ENCODE measurements at places on chromosomes 2 and 18.

DNA sequence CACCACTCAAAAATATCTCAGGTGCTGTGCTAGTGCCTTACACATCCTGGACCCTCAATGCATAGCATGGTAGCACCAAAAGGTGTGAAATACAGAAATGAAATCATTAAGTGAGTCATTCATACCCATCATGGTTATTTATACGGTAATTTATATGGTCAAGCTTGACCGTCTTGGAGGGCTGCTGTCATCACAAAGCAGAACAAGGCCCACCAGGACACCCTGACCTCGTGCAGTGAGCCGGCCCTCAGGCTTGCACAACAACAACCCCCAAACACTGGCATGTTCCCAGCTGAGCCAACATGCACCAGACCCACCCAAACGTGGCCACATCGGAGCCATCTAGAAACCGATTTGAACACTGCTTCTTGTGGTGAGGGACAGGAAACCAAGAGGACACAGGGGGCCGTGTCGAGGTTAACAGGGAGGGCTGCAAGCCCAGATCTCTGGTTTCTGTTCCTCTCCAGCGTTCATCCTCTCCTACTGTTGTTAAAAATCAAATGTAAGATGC is 378.5 kb upstream of the ID2 start:
- peak; percentile 53 for DNase-seq

- peak; percentile 41 for DNase-seq
These were observed 99.5 kb downstream of the RBMS1 start for GRCh38 chr2:160394153-160394552.

DNA sequence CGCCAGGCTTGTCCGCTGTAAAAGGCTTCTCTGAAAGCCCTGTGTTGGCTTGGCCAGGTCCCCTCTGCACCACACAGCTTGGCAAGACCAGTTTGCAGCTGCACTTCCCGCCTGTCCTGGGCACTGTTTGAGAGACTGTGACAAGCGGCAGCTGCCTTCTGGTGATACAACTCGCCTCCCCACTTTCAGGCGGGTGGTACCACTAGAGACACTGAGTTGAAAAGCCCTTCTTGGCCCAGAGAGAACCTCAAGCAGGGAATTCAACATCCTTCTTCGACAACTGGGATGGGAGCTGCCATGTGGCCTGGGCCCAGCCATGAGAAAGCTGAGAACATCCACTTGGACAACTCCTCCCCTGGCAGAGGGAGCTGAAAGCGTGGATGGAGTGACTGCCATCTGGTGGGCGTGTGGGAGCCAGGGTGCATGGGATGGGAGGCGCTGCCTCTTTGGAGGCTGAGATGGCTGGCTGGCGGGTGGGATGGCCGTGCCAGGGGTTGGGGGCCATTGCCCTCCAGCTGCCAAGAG is 125.5 kb upstream of the REV1 start:
- no peak for DNase-seq

GRCh38 chr18:13136904-13137669 is 81.5 kb upstream of the LDLRAD4 start:
- peak; percentile 50 for DNase-seq

DNA sequence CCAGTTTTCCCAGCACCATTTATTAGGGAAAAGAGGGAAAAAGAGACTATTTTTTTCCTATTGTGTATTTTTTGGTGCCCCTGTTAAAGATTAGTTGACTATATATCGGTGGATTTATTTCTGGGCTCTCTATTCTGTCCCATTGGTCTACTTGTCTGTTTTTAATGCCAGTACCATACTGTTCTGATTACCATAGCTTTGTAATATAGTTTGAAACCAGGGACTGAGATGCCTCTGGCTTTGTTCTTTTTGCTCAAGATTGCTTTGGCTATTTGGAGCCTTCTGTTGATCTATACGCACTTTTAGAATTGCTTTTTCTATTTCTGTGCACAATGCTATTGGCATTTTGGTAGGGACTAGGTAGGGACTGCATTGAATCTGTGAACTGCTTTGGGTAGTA is 151.7 kb downstream of the ADCYAP1 start:
- DNase-seq: no peak

GRCh38 chr2:120423167-120423943 is 77.4 kb downstream of the INHBB start:
- DNase-seq: no peak

- DNase-seq: no peak
These were observed 96.6 kb downstream of the TXNL1 start for GRCh38 chr18:56541793-56542192.

DNA sequence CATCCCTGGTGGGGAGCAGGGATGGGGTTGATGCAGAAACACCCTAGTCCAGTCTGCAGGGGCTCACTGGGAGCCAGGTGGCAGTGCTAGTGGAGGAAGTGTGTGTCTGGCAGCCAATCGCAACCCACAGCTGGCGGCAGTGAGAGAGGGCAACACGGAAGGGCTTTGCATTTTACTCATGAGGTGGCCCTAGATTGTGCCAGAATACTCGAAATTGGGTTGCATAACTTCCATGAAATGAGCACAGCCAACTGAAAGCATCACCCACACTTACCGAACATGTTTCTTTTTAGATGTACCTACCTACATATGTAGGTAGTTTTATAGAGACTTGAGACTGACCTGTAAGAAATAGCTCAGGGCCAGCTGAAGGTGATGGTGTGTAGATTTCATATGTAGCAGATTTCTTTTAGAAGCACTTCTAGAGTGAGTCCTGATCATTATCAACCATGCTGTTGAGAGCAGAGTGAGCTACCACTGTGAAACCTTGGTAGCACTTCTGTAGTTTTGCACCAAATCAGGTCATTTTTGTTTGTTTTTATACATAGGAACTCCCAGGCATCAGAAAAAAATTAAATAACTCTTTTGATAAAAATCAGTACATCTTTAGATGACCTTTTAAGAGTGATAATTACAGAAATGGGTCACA is 13.0 kb downstream of the IL18R1 start:
- no peak for DNase-seq

GRCh38 chr2:216578325-216578724 is 54.9 kb upstream of the IGFBP2 start:
- no peak for DNase-seq

DNA sequence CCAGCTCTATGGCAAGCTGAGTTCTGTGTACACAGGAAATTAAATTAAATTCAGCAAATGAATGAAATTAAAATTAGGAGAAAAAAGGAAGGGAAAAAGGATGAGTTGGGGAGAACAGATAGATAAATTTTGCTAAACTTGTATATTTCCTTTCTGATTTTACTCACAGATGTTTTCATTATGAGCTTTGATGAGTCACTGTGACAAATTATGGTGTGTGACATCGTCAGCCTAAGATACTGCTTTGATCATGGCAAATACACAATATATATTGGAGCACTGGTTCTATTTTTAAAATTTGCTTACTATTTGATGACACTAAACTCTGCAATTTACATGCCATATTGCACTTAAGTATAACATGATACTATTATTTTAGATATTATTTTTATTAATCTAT is 464.6 kb upstream of the SPHKAP start:
- DNase-seq: no peak

- DNase-seq: no peak
These were observed 888 bp upstream of the TWSG1 start for GRCh38 chr18:9333441-9334328.

GRCh38 chr2:101983928-101984327 is 7.8 kb upstream of the IL1R2 start:
- DNase-seq: no peak

GRCh38 chr2:67663776-67664175 is 266.6 kb downstream of the ETAA1 start:
- no peak for DNase-seq

DNA sequence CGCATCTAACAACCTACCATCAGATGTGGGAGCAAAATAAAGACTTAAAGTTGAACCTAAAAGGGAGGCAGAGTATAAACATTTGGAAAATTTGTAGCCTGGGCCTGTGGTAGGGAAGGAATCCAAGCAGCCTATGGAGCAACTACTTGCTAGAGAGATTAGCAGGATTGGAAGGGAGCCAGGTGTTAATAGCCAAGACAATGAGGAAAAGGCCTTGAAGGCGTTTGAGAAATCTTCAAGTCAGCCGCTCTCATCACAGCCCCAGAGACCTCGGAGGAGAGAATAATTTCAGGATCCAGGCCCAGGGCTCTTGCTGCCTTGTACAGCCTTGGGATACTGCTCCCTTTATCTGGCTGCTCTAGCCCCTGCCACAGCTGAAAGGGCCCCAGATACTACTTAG is 219.7 kb downstream of the THSD7B start:
- DNase-seq: no peak

- no peak for DNase-seq
These were observed 283.1 kb upstream of the CHAC2 start for GRCh38 chr2:53484531-53484930.

GRCh38 chr18:57856128-57856527 is 53.0 kb upstream of the ATP8B1 start:
- no peak for DNase-seq

DNA sequence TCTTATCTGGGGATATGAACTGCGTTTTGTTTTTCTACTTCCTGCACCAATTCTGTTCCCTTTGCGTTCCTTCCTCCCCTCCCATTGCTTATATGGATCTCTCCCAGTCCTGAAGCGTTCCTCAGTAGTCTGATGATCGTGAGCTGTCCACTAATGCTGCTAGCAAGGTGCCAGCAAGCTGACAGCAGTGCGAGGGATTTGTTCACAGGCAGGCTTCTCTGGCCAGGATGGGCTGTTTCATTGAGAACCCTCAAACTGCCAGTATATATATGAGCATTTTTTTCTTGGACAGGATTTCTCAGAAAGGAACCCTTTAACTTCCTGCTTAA is 40.1 kb downstream of the GTF3C3 start:
- DNase-seq: no peak

- DNase-seq: no peak
These were observed 8.8 kb upstream of the FAM98A start for GRCh38 chr2:33607905-33608304.

DNA sequence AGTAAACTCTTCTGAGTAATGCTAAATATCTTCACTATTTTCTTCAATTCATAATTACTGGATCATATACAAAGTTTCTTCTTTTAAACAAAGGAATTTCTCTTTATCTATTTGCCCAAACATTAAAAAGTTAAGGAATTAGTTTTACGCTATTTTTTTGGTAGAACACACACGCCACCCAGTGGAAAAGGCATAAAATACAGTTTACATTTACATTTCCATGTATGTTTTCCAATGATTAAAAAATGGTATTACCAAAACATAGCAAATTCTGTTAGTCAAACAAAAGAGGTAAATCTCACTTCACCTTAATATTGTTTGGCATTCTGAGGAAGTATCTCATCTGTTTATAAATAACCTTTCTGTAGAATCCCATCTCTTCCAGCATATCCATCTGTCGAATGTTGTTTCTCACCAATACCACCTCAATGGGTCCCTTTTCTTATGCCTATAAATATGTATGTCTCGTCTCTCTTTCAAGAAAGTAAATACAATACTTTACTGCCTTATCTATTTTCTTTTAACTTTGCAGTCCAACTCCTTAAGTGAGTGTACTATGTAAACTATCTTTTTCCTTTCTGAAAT is 7.2 kb downstream of the BOLL start:
- no peak for DNase-seq

- no peak for DNase-seq
These were observed 469.3 kb upstream of the RAB12 start for GRCh38 chr18:8139891-8140406.

Measured in GM19239 (cell line).